Activated CD8-positive, alpha-beta T cell treated with anti-CD3 and anti-CD28 coated beads for 36 hours (primary cell): ENCODE measurements at places on chromosomes 6 and 20. TPM values are rescaled to one million over a fixed set of nuclear protein-coding genes. Genes with fewer than 3 reads are reported as not detected.

GRCh38 chr20:23114448-23115082 is 28.4 kb upstream of the CD93 start:
- H3K4me1 ChIP-seq = no peaks in the 10 kb centered on the region
- DNase-seq = no peak
- no peaks in the 10 kb centered on the region for H3K27me3 ChIP-seq
- no peak overlapping the region for H3K27ac ChIP-seq

GRCh38 chr6:139376017-139376330 is 1.5 kb upstream of the CITED2 start:
- H3K27ac ChIP-seq = peak overlapping the region; percentile 98
- H3K27me3 ChIP-seq = no peaks in the 10 kb centered on the region
- H3K36me3 ChIP-seq = peaks cover 28% of the 10 kb centered on the region
- peaks cover 28% of the 10 kb centered on the region for H3K4me1 ChIP-seq

GRCh38 chr6:74579794-74580193 is 626.1 kb downstream of the COL12A1 start:
- H3K27ac ChIP-seq = no peak overlapping the region
- DNase-seq = no peak
- no peaks in the 10 kb centered on the region for H3K4me1 ChIP-seq
- H3K36me3 ChIP-seq = no peaks in the 10 kb centered on the region
- H3K4me3 ChIP-seq = no peak overlapping the region

DNA sequence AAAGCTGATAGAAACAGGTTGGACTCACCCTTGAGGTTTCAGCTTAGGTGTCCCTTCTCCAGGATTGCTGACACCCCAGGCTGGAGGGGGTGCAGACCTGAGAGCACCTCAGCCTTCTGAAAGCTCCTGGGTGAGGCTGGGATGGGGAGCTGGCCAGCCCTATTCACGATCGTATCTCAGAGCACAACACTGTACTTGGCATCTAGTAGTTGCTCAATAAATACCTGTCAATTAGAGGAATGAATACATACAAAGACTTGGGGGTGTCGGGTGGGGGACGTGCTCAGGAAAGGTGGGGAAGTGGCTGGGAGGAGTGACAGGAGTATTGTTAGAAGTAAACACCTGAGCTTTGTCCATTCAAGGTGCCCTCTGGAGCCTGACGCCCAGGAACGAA is 61.7 kb downstream of the SLC2A10 start:
- peaks cover 16% of the 10 kb centered on the region for H3K27me3 ChIP-seq
- H3K36me3 ChIP-seq = no peaks in the 10 kb centered on the region
- H3K4me1 ChIP-seq = no peaks in the 10 kb centered on the region
- H3K4me3 ChIP-seq = no peak overlapping the region
- H3K27ac ChIP-seq = no peak overlapping the region

DNA sequence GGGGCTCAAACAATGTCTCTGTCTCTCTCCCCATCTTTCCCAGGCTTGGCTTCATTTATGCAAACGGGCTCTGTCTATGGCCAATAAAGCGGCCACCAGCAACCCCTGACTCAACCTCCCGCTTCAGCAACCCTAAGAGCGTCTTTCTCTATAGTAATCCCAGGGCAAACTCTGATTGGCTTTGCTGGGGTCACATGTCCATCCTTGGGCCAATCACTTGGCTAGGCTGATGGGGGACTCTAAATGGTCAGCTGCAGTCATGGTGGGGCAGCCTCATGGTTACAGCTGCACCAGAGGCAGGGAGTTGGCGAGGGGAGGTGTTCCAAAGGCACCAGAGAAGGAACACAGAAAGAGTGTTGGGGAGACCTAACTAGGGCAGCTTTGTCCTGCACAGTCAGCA is 68.5 kb upstream of the BLCAP start:
- no peaks in the 10 kb centered on the region for H3K36me3 ChIP-seq
- H3K27ac ChIP-seq = no peak overlapping the region
- DNase-seq = no peak

- H3K27ac ChIP-seq = no peak overlapping the region
- no peak overlapping the region for H3K4me3 ChIP-seq
- no peak for DNase-seq
- H3K27me3 ChIP-seq = no peaks in the 10 kb centered on the region
- H3K36me3 ChIP-seq = peaks cover 29% of the 10 kb centered on the region
- peaks cover 27% of the 10 kb centered on the region for H3K4me1 ChIP-seq
These were observed 11.7 kb downstream of the TSPYL1 start for GRCh38 chr6:116267836-116268588.

DNA sequence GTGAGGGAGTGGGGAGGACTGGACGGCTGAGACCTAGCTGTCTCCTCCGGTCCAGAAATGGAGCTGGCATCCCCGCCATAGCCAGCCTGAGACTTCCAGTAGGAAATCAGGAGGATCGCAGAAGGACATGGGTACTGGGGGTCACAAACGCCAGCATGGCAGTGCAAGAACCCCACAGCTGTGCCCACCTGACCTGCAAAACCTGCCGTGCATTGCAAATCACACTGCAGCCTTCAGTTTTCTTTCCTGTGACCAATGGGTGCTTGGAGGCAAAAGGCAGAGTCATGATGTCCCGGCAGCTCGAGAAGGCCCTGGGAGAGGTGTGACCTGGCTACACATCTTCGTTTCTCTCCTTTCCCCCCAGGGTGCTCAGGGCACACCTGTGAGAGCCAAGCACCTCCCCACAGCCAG is 23.3 kb upstream of the PHACTR3 start:
- H3K27me3 ChIP-seq = peaks cover 25% of the 10 kb centered on the region

DNA sequence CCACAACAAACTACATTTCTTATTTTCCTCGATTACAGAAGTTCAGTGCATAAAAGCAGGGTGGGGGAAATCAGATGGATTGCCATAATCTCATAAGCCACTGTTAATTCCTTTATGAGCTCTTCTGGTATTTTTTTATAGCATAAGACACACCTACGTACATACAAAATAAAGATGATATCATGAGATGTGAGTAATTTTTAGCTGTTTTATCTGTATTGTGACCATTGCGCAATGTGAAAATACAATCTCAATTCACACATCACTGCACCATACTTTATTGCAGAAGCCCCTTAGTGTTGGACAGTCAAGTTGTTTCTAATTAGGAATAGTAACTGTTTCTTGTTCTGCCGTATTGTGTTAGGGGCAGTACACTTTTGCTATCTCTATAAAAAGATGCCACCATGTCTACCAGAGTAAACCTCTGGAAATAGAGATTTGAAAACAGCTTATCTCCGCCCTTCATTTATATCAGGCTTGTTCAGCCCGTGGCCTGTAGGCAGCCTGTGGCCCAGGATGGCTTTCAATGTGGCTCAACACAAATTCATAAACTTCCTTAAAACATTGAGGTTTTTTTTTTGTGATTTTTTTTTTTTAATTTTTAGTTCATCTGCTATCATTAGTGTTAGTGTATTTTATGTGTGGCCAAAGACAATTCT is 90.4 kb downstream of the FARS2 start:
- no peak overlapping the region for H3K27ac ChIP-seq
- peaks cover 13% of the 10 kb centered on the region for H3K4me1 ChIP-seq
- DNase-seq = no peak
- H3K27me3 ChIP-seq = no peaks in the 10 kb centered on the region
- peaks cover 16% of the 10 kb centered on the region for H3K36me3 ChIP-seq
- H3K4me3 ChIP-seq = no peak overlapping the region

DNA sequence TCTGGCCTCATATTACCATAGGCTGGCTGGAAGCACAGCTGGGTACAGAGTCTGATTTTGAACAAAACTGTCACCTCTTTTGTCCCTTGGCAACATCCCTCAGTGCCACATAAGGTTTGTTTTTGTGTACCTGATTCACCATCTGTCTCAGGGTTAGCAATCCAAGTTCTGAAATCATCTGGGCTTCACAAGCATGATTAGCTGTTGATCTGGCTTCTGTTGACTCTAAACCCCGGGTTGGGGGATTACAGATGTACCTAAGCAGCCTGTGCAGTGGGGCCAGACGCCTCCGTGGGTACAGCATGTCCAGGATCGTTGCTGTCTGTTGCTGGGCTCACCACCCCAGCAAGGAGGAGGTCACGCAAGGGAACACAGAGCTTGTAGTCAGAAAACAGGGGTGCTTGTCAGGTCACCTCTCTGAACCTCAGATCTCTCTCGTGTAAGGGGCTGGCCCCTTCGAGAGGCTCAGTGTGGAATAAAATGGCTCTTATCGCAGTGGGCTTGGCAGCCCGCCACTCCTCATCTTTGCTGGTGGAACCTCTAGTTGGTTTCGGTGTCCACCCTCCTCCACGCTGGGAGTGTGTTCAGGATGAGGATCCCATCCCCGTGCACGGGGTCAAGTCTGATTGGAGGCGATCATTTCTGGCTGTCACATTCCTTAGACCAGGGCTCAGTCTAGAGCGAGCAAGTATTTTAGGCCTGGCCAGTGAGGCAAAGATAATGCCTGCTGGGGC is 39.2 kb upstream of the ZNF831 start:
- H3K27me3 ChIP-seq = no peaks in the 10 kb centered on the region
- peaks cover 9% of the 10 kb centered on the region for H3K36me3 ChIP-seq
- H3K4me3 ChIP-seq = no peak overlapping the region
- DNase-seq = no peak
- H3K4me1 ChIP-seq = peaks cover 57% of the 10 kb centered on the region

DNA sequence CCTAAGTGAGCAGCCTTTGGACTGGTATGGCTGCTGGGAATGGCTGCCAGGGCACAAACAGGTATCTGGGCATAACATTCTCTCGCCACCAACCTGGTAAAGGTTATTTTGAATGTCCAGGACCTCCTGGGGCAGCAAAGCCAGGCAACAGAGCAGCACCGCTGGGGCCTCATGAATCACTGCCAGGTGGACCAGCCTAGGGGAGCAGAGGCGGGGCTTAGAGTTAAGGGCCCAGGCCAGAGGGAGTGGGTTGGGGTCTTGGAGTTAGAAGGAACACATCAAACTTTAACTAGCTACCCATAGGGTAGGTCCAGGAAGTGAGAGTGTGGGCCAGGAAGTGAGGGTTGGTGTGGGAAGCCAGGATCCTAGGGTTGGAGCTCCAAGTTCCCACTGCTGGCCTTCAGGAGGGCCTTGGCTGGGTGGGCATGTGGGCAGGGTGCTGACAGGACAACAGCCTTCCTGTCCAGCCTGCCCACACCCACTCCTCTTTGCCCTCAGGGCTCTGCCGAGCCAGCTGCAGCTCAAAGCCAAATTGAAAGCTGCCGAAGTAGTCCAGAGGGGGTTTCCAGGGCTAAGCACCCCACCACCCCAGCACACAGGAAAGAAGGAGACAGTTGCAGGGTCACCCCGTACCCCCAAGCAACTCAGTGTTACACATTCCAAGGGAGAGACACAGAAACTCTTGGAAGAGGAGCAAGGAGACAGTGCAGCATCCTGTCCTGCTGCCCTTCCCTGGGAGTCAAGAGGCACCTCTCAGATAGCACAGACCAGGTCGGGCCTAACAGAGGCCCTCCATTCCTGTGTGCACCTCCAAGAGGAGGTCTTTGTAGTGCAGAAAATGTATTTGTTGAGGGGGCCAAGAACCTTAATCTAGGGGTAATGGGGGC is 2.6 kb downstream of the NFKBIE start:
- peak overlapping the region; percentile 95 for H3K4me3 ChIP-seq
- peak overlapping the region; percentile 95 for H3K27ac ChIP-seq
- peaks cover 54% of the 10 kb centered on the region for H3K4me1 ChIP-seq
- H3K36me3 ChIP-seq = peaks cover 40% of the 10 kb centered on the region
- no peaks in the 10 kb centered on the region for H3K27me3 ChIP-seq

DNA sequence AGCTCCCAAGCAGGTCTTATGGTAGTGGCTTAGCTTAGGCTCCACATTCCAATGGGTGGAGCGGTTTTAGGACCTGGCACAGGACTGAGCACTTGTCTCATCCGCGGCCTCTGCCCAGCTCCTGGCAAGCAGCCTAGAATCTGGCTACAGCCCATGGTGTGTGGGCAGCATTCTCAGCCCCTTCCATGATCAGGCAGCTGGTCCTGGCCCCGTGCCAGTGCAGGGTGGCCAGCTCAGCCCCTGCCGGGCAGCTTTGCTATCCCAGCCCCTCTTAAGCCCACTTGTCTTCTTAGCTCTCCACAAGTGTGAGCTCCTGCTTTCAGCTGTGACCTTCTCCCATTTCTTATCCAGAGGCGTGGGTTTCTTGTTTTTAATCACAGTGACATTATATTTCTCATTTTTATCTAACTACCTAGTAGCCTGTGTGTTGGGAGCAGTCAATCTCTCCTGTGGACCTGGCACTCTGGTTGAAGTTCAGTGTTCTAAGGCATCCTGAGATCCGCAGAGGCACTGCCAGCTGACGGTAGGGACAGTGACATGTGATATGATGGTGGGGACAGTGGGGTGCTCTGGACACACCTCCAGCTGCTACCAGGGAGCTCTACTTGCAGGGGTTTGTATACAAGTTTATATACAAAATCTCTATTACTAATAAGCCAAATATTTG is 119.9 kb upstream of the PRND start:
- H3K4me3 ChIP-seq = no peak overlapping the region
- peaks cover 15% of the 10 kb centered on the region for H3K27me3 ChIP-seq
- H3K27ac ChIP-seq = no peak overlapping the region
- DNase-seq = no peak
- H3K36me3 ChIP-seq = no peaks in the 10 kb centered on the region
- no peaks in the 10 kb centered on the region for H3K4me1 ChIP-seq

GRCh38 chr20:17281478-17281877 is 54.6 kb downstream of the PCSK2 start:
- H3K36me3 ChIP-seq = no peaks in the 10 kb centered on the region
- no peaks in the 10 kb centered on the region for H3K4me1 ChIP-seq
- DNase-seq = peak; percentile 36
- H3K4me3 ChIP-seq = no peak overlapping the region

GRCh38 chr6:130105996-130106704 is 87.8 kb downstream of the L3MBTL3 start:
- H3K4me1 ChIP-seq = peaks cover 10% of the 10 kb centered on the region
- H3K27me3 ChIP-seq = no peaks in the 10 kb centered on the region
- no peak for DNase-seq
- no peak overlapping the region for H3K4me3 ChIP-seq
- peaks cover 39% of the 10 kb centered on the region for H3K36me3 ChIP-seq

The FLRT3 gene
- not detected for total RNA-seq

The MEI4 gene
- not detected for total RNA-seq

The GPX5 gene
- not detected for total RNA-seq

The FOXO3 gene
- 7.5 TPM for total RNA-seq

The UBE2C gene
- 149 TPM for total RNA-seq

The SIM1 gene
- not detected for total RNA-seq

The KIAA1586 gene
- total RNA-seq = 16.0 TPM

The PSORS1C1 gene
- total RNA-seq = not detected
